ENCODE measurements at places on chromosomes 4 and X.

- no peak for DNase-seq
Observed at GRCh38 chrX:101108284-101108683, 10.3 kb downstream of the CENPI start.

- no peak for DNase-seq
Observed at GRCh38 chr4:13527192-13527980, 16.9 kb downstream of the NKX3-2 start.

- no peak for DNase-seq
Observed at GRCh38 chrX:103614999-103615398, 7.2 kb downstream of the TCEAL3 start.

- no peak for DNase-seq
Observed at GRCh38 chr4:169601016-169601771, 11.2 kb downstream of the NEK1 start.

DNA sequence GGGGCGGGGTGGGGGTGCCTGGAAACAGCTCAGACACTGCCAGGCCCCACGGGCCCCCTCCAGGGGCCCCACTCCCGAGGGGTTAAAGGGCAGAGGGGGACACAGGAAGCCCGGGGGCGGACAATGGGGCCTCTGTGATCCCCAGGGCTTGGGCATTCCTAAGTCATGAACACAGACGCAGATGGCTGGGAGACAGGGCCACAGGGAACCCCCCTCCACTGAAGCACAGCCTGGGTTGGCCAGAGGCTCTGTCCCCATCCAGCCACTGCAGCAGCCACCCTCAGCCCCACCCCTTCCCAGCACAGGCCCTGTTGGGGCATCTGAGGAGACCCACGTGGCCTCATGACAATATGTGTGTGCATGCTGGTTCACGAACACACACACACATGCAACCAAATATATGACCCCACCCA, 3.9 kb downstream of the L1CAM start:
- no peak for DNase-seq

- no peak for DNase-seq
Observed at GRCh38 chrX:154135458-154136229, 8.4 kb upstream of the OPN1LW start.

GRCh38 chr4:101853691-101854090, 63.2 kb downstream of the BANK1 start:
- DNase-seq, result no peak

- DNase-seq, result no peak
Observed at GRCh38 chr4:16670727-16671126, 227.7 kb downstream of the LDB2 start.

DNA sequence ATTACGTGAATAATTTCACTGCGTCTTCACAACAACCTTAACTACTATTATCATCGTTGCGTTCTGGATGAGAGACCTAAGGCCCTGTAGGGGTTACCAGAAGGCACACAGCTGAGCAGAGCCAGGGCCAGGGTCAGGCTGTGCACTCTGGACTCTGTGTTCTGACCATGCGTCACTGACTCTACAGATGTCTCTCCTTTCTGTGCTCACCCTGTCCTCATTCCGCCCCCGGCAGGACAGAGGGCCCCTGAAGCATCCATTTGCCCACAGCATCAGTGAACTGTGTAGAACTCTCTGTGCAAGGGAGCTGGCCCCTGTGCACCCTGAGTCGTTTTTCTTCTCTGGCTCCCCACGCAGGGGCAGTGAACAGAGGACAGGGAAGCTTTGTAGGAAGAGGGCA, 21.3 kb downstream of the GPKOW start:
- DNase-seq, result no peak

Measured in activated CD8-positive, alpha-beta memory T cell treated with anti-CD3 and anti-CD28 coated beads for 1 hour (primary cell).